Endothelial cell of umbilical vein (primary cell): ENCODE measurements at places on chromosomes 13 and 19.
A peak's percentile ranks its signal among the peaks of the same experiment; 100 is the strongest.

- peaks cover 21% of the 10 kb centered on the region for H3K36me3 ChIP-seq
- no peaks in the 10 kb centered on the region for H3K27me3 ChIP-seq
- no peak overlapping the region for H3K27ac ChIP-seq
Measured at GRCh38 chr13:75360170-75360569, 121.8 kb downstream of the TBC1D4 start.

DNA sequence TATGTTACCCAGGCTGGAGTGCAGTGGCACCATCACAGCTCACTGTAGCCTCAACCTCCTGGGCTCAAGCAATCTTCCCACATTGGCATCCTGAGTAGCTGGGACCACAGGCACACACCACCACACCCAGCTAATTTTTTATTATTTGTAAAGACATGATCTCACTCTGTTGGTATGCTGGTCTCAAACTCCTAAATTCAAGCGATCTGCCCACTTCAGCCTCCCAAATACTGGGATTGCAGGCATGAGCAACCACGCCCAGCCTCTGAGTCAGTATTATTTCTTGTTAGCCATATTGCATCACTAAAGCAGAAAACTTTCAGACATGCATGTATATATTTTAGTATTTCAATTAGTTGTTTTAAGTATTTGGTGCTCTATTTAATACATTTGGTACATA lies 376.4 kb downstream of the GPC6 start:
- no peak for DNase-seq
- H3K27me3 ChIP-seq, result no peaks in the 10 kb centered on the region
- no peak overlapping the region for H3K4me3 ChIP-seq
- H3K4me1 ChIP-seq, result no peaks in the 10 kb centered on the region
- H3K27ac ChIP-seq, result no peak overlapping the region

DNA sequence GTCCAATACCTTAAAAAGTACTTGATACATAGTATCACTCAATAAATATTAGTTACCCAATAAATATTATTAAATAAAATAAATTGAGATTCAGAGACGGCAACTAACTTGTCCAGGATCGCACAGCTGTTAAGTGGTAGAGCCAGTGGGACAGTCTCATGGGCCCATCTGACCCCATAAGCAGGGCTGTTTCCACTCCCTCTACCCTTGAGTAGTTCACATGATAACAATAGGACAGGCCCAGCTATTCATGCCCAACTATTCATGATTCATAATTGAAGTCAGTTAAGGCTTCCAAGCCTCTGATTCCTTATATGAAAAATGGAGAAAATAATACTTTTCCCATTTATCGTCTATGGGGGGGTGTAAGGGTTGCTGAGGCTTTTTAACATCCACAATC lies 78.2 kb downstream of the C13orf42 start:
- H3K27ac ChIP-seq, result no peak overlapping the region
- H3K36me3 ChIP-seq, result no peaks in the 10 kb centered on the region
- DNase-seq, result no peak
- H3K4me3 ChIP-seq, result no peak overlapping the region
- peaks cover 11% of the 10 kb centered on the region for H3K27me3 ChIP-seq

DNA sequence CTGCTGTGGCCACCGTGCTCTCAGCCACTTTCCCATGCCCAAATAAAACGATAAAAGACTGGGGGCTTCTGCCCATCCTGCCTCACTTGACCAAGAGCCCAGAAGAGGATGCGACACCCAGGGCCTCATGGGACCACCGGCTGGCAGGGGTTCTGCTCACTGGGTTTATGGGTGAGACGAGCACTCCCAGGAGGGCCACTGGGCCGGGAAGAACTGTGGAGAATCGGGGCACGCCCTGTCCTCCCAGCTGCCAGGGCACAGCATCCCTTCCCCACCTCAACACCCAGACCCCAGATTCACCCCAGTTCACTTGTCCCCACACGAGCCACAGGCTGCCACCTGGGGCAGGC lies 4.7 kb upstream of the F10 start:
- H3K27me3 ChIP-seq, result no peaks in the 10 kb centered on the region
- DNase-seq, result no peak
- H3K4me1 ChIP-seq, result no peaks in the 10 kb centered on the region
- no peak overlapping the region for H3K27ac ChIP-seq
- no peaks in the 10 kb centered on the region for H3K36me3 ChIP-seq

DNA sequence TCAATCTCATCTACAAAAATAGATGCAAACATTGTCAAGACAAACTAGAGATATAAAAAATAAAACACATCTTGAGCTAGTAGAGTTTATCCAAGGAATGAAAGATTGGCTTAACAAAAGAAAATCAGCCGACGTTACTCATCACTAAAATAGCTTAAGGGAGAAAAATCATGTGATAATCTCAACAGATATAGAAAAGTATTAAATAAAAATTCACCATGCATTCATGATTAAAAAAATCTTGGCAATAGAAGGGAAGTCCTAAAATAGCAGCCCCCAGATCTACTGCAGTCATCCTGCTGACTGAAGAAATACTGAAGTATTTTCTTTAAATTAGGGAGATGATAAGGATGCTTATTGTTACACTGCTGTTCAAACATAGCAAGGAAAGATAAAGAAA lies 12.6 kb upstream of the DCLK1 start:
- no peak for DNase-seq
- H3K27ac ChIP-seq, result no peak overlapping the region
- H3K4me1 ChIP-seq, result peaks cover 5% of the 10 kb centered on the region
- H3K4me3 ChIP-seq, result no peak overlapping the region
- H3K27me3 ChIP-seq, result peaks cover 2% of the 10 kb centered on the region

- no peak overlapping the region for H3K4me3 ChIP-seq
- peaks cover 6% of the 10 kb centered on the region for H3K4me1 ChIP-seq
- H3K27me3 ChIP-seq, result no peaks in the 10 kb centered on the region
- peak; percentile 41 for DNase-seq
Measured at GRCh38 chr13:48220981-48221685, 11.9 kb upstream of the ITM2B start.

- no peaks in the 10 kb centered on the region for H3K4me1 ChIP-seq
- H3K36me3 ChIP-seq, result no peaks in the 10 kb centered on the region
- no peak overlapping the region for H3K4me3 ChIP-seq
- no peak for DNase-seq
- H3K27ac ChIP-seq, result no peak overlapping the region
- H3K27me3 ChIP-seq, result no peaks in the 10 kb centered on the region
Measured at GRCh38 chr13:80510686-80511085, 169.8 kb upstream of the SPRY2 start.

DNA sequence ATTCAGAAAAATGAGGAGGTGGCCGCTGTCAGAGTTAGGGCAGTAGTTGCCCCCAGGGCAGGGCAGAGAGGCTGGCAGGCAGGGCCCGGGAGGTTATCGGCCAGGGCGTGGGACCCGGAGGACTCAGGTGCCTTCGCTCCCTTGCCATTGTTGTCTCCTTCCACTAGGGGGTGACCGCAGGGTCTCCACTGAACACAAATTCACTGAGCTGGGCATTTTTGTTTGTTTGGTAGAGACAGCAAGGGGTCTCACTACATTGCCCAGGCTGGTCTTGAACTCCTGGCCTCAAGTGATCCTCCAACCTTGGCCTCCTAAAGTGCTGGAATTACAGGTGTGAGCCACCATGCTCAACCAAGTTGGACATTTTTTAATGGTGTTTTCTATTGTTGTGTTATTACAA lies 25.1 kb downstream of the CARS2 start:
- peaks cover 35% of the 10 kb centered on the region for H3K36me3 ChIP-seq
- DNase-seq, result peak; percentile 20
- H3K27ac ChIP-seq, result no peak overlapping the region
- no peaks in the 10 kb centered on the region for H3K4me1 ChIP-seq
- no peak overlapping the region for H3K4me3 ChIP-seq
- H3K27me3 ChIP-seq, result no peaks in the 10 kb centered on the region

DNA sequence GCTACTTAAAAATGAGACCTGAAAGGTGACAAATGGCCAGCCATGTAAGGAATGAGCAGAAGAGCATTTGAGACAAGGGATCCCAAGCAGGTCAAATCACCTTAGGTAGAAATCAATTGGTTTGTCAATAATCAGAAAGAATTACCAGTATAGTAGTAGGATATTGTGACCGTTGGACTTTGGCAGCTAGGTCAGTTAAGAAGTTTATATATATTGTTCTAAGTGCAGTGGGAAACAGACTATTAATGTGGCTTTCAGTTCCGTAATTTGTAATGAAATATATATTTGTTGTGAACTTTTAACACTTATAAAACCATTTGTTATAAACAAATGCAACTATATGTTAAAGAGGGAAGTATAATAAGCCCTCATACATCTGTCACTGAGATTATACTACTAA lies 807.9 kb upstream of the SPRY2 start:
- H3K27ac ChIP-seq, result no peak overlapping the region
- no peak overlapping the region for H3K4me3 ChIP-seq
- H3K4me1 ChIP-seq, result no peaks in the 10 kb centered on the region
- no peak for DNase-seq

DNA sequence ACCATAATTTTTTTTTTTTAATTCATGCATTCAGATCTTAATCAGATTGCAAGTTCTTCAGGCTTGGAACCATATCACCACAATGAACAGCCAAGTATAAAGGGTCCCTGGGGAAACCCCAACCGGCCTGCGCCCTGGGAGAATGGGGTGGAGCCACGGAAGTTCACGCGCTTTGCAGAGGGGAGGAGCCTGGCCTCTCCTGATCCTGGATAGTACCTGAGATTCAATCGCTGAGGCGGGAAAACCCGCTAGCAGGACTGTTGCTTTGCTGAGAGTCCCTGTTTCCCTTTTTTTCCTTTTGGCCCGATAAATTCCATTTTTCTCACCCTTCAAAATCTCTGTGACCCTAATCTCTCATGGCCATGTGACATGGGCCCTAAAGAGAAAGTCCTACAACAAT lies 385.1 kb downstream of the IRS2 start:
- DNase-seq, result no peak
- H3K36me3 ChIP-seq, result no peaks in the 10 kb centered on the region

- DNase-seq, result no peak
- H3K27me3 ChIP-seq, result no peaks in the 10 kb centered on the region
- no peak overlapping the region for H3K27ac ChIP-seq
- H3K4me3 ChIP-seq, result peak overlapping the region; percentile 67
- peaks cover 4% of the 10 kb centered on the region for H3K4me1 ChIP-seq
Measured at GRCh38 chr19:18637673-18638630, 1.1 kb downstream of the KLHL26 start.

DNA sequence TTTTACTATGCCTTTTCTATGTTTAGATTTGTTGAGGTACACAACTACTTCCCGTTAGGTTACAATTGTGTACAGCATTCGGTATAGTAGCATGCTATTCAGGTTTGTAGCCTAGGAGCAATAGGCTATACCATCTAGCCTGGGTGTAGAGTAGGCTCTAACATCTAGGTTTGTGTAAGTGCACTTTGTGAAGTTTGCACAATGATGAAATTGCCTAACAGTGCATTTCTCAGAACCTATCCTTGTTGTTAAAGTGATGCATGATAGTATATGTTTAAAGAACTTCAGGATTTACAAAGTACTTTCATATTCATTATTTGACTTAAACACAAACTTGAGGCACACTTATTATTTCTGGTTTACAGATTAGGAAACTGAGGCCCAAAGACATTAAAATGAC lies 11.5 kb upstream of the SERPINE3 start:
- no peaks in the 10 kb centered on the region for H3K36me3 ChIP-seq
- H3K27ac ChIP-seq, result no peak overlapping the region
- no peaks in the 10 kb centered on the region for H3K27me3 ChIP-seq
- no peaks in the 10 kb centered on the region for H3K4me1 ChIP-seq
